ENCODE measurements at places on chromosomes 11 and 22. TPM values are rescaled to one million over a fixed set of nuclear protein-coding genes. Genes with fewer than 3 reads are reported as not detected.
A peak's percentile ranks its signal among the peaks of the same experiment; 100 is the strongest.

- no peak for DNase-seq
These were observed 44.7 kb downstream of the CCDC90B start for GRCh38 chr11:83241291-83241946.

GRCh38 chr11:70595452-70595851 lies 197.1 kb downstream of the CTTN start:
- DNase-seq = no peak

LMO2 gene
- total RNA-seq = 51.7 TPM

DNA sequence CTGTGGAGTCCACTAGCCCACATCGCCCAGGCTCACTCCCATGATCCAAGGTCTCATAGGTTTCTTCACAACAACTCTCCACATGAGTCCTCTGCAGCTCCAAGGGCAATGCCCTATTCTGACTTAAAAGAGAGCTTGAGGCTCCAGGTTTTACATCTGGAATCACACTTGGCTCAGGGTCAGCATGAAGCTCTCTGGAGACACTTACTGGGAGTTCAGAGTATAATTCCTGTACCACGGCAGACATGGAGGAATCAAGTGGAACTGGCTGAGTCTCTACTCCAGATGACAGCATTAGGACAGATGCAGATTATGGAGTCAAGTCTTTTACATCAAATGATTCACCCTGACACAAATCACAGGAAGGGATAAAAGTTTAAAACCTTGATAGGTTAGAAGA lies 11.4 kb downstream of the PRR14L start:
- no peak for DNase-seq

MMP3 gene
- total RNA-seq = 1.4 TPM

- peak; percentile 72 for DNase-seq
These were observed 36.3 kb upstream of the CFAP300 start for GRCh38 chr11:102010776-102011494.

GRCh38 chr11:13972043-13972910 lies 9.8 kb downstream of the SPON1 start:
- no peak for DNase-seq

DNA sequence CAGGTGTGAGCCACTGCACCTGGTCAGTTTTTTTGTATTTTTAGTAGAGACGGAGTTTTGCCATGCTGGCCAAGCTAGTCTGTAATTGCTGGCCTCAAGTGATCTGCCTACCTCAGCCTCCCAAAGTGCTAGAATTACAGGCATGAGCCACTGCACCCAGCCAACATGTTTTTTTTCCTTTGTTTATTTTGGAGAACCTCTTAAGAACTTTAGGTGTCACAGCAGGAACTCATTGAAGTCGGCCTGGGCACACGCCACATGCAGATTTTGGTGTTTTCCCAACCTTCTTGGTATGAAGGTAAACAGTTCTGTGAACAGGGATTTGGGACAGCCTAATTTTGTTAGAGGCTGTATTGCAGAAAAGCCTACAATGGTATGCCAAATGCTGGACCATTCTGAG lies 9.4 kb downstream of the DIXDC1 start:
- peak; percentile 46 for DNase-seq

ACR gene
- 1.8 TPM for total RNA-seq

DNA sequence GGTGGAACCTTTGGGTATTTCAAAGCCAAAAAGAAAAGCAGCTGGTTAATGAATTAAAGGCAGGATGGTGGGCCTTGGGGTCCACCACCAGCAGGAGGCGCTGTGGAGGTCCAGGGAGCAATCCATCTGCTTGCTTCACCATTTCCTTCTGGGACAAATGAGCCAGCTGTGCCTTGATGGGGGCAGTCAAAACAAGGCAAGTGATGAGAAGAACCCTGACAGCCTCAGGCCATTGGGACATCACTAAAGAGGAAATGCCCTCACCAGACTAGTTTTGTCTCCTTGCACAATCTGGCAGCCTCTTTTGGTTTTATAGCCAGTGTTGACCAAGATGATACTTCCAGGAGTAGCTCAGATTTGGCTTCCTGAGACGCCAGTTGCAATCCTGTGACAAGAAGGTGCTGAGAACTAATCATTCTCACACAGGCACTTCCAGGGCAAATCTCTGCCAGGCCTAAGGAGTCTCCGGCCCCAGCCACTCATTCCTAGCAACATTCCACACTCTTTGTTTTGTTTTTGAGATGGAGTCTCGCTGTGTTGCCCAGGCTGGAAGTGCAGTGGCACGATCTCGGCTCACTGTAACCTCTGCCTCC lies 38.2 kb upstream of the WEE1 start:
- peak; percentile 93 for DNase-seq

GRCh38 chr22:49892226-49892899 lies 25.9 kb downstream of the ALG12 start:
- no peak for DNase-seq

- no peak for DNase-seq
These were observed 95.5 kb downstream of the WNT7B start for GRCh38 chr22:45881524-45881875.

- no peak for DNase-seq
These were observed 107.9 kb upstream of the BID start for GRCh38 chr22:17882162-17882561.

- DNase-seq = no peak
These were observed 766 bp downstream of the APOL2 start for GRCh38 chr22:36238373-36239149.

DNA sequence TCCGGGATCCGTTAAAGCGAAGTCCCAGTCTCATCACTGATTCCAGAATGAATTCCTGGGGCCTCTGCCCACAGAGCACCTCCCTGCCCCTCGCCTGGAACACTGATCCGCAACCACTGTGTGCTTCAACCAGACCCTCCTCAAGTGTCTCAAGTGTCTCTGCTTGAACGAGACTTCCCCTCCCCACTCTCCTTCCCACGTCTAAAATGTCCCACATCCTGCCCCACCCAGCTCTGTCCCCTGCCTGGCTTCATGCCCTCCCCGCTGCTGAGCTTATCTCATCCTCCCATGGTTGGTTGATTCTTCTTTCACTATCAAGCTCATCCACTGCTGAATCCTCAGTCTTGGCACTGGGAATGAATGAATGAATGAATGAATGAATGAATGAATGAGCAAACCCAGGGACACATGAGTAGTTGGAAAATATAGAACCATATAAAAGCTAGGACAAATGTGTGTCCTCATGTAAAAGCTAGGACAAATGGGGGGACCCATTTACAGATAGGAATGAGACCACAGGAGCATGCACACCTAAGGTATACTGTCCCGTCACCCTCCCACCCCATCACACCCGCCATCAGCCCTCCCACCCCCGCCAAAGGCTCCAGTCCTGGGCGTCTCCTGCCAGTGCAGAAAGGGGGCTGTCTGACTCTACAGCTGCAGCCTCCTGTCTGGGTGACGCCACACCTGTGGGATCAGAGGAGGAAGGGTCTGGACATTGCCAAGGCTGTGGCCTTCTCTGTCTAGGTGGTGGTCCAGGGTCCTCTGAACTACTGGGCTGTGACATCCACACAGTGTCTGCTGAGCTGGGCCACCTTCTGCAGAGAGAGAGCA lies 71.4 kb upstream of the LINC01488 start:
- DNase-seq = no peak

- no peak for DNase-seq
These were observed 100.2 kb upstream of the GAL start for GRCh38 chr11:68584097-68584496.

DNA sequence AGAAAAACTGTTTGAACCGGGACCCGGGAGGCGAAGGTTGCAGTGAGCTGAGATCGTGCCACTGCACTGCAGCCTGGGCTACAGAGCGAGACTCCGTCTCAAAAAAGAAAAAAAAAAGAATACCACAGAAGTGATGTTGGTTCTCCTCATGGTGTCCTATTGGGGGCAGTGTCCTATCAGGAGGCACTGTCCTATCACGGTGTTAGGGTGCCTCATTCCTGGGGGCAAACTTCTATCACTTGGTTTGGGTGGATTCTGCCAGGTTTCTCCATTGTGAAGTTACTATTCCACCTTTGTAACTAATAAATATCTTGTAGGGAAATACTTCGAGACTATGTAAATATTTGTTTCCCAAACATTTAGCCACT lies 19.6 kb downstream of the PRR14L start:
- no peak for DNase-seq

A4GALT gene
- 72.3 TPM for total RNA-seq

DNA sequence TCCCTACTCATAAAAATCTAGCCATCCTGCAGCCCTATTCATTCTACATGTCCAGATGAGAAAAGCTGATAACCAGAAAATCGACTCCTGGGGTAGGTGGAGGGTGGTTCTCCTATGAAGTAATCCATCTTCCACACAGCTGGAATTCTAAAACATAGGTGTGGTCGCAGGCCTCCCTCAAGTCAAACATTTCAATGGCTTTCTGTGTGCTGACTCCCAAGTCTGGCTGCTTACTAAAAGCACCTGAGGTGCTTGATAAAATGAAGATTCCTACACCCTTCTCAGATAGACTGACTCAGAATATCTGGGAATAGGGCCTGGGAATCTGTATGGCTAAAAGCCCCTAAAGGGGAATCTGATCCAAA lies 26.1 kb downstream of the IRAG1 start:
- DNase-seq = no peak

MS4A7 gene
- 121 TPM for total RNA-seq

TREH gene
- not detected for total RNA-seq

OR8D4 gene
- total RNA-seq = not detected

DNA sequence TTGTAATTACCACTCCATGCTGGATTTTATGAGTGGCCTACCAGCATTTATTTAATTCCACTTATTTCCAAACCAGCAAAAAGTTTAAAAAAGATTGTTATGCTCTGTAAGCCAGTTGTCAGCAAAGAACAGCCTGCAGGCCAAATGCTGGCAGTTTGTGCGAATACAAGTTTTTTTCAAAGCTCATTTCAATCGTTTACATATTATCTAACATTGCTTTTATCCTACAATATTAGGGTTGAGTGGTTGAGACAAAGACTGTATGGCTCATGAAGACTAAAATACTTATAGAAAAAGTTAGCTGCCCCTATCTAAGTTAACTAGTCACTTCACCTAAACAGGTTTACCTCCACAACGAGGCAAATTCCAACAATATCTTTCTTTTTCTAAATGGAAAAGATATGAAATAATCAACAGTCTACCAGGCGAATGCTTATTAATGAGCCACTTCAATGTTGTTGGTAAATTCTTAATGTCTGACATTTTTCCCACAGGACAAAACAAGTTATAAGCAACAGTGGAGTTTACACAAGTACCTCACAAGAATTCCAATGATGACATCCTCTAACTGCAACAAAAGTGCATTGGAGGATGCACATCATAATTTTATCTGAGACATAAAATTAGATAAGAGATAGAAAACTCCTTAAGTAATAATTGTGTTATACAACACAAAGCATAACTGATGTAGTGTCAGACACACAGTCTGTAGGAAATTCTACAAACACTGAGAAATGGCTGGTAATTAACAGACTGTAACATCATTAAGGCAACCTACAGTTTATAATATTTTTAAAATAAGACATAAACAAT lies 35.8 kb upstream of the POU2AF2 start:
- DNase-seq = no peak

CHRM1 gene
- total RNA-seq = not detected

BET1L gene
- total RNA-seq = 50.3 TPM

RPL27A gene
- total RNA-seq = 776 TPM

- no peak for DNase-seq
These were observed 52.5 kb upstream of the SLC36A4 start for GRCh38 chr11:93250326-93250725.

DNA sequence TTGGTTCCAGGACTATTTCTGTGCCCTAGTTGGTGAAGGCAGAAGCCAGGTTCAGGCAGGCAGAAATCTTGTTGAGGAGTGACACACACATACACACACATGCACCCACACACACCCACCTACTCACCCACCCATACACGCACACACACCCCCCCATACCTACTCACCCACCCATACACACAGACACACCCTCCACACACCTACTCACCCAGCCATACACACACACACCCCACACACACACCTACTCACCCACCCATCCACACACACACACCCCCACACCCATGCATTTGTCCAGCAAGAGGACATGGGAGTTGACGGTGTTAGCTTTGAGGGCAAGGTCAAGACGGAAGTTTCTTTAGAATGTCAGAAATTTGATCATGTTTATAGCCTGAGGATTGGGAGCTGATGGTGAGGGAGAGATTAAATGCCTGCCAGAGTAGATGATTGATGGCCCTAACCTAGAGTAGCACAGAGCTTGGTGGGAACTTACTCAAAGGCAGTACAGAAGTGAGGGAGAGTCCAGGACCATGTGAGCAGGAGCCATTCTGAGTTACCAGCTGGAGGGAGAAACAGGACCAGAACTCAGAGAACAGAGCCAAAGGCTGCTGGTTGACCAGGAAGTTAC lies 68.9 kb downstream of the CYB5R2 start:
- no peak for DNase-seq

DNA sequence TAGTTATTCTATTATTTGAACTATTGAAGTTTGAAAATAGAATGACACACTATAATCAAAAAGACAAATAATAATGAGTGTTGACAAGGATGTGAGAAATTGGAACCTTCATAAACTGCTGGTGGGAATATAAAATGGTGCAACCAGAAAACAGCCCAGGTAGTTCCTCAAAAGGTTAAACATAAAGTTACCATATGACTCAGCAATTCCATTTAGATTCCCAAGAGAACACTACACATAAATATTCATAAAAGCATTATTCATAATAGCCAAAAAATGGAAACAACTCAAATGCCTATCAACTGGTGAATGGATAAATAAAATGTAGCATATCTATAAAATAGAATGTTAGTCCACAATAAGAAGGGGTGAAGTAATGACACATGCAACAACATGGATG lies 21.7 kb downstream of the CCDC73 start:
- DNase-seq = no peak

DNA sequence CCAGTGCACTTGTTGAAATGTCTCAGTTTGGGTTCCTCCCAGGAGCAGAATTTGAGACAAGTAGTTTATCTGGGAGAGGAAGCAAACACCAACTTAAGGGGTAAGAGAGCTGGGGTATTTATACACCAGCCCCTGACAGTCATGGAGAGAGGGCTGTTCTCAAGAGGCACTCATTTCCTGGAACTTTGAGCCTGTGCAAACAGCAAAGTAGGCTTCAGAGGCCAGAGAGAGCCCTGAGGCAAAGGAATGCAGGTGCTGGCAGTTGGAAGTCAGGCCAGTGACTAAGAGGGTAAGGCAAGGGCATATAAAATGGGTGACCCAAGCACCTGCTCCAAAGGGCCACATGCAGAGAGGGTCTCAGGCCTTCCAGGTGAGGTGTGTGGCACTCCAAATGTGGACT lies 16.1 kb downstream of the MS4A18 start:
- DNase-seq = no peak

GRCh38 chr22:30211124-30211820 lies 35.3 kb downstream of the LIF start:
- no peak for DNase-seq

RASL10A gene
- 3.5 TPM for total RNA-seq
